Inflammatory macrophage (primary cell): ENCODE measurements at places on chromosomes 3 and 15.
A peak's percentile ranks its signal among the peaks of the same experiment; 100 is the strongest.

GRCh38 chr15:81301385-81301784 is 22.6 kb downstream of the STARD5 start:
- no peak for DNase-seq

GRCh38 chr3:60240492-60240891 is 1010.8 kb downstream of the FHIT start:
- no peak for DNase-seq

GRCh38 chr15:86231864-86232721 is 152.4 kb downstream of the AGBL1 start:
- peak; percentile 9 for DNase-seq

GRCh38 chr15:35439291-35439690 is 106.7 kb downstream of the DPH6 start:
- no peak for DNase-seq

GRCh38 chr3:115187149-115187757 is 40.2 kb upstream of the ZBTB20 start:
- no peak for DNase-seq

GRCh38 chr3:197105786-197106185 is 76.2 kb upstream of the MELTF start:
- no peak for DNase-seq

- peak; percentile 71 for DNase-seq
These were observed at the start of gene IL12A for GRCh38 chr3:159988617-159989271. Gene IL12A, plus strand, starts transcription at chr3:159988835.

DNA sequence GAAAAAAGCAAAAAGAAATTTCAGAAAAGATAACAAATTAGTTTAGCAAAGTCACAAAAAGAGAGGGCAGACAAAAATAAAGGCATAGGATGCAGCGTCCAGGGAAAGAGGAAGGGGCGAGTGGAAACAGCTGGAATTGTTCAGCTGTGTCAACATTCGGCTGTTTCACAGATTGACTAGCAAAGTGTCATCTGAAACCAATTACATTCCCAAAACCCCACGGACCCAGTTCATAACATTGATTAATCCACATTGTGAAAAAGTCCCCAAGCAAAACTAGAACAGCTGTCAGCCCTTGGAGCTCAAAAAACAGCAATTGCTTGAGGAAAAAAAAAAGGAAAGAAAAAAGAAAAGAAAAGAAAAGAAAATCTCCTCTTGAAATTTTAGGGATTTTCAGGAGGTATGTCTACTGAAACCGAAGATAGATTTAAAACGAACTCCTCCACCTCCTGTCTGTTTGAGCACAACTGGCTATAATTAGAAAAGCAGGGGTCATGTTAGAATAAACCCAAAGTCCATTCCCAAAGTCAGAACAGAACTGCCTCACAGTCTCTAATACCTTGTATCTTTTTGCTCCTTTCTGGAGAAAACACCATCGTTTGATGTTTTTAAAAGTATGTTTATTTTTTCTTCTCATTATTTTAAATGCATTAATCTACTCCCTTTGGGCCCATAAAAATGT is 159.6 kb downstream of the RORA start:
- no peak for DNase-seq

- DNase-seq: no peak
These were observed 6.2 kb downstream of the GRK7 start for GRCh38 chr3:141769221-141769894.

DNA sequence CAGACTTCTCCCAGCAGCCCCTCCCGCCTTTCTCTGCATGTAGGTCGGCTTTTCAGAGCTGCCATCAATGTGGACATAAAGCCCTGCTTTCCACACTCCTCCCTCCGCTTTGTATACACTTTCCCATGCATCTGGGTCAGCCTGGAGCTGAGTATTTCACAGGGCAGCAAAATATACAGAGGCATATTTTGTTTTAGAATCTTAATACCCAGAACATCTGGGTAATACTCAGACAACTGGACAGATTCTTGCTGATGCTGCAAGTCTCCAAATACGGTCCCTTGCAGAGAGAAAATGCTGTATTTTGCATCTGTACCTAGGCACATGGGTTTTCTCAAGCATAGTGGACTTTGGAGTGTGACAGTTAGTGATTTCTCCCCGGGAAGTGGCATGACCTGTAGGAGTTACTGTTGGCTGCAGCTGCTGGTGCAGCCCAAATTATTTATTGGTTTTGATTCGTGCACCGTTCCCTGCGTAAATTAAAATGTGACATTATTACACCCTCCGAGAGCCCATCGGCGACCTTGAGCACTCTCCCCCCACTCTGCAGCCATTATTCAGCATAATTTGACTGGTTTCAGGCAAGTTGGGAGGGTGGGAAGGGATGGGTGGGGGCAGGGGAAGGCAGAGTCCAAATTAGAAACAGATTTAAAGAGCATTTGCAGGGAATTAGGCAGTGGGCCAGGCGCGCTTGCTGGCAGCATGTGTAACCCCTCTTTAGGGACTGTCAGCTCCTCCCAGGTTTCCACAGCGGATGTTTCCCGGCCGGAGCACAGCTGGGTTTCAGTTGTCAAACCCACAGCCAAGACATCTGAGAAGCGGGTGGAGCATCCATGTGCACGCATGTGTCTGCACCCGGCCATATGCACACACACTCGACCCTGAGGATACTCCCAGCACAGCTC is 100.8 kb downstream of the CPN2 start:
- DNase-seq: no peak

- no peak for DNase-seq
These were observed 198.6 kb upstream of the SLC2A2 start for GRCh38 chr3:171225165-171225564.

- no peak for DNase-seq
These were observed 33.8 kb downstream of the CPNE4 start for GRCh38 chr3:132001036-132001435.

DNA sequence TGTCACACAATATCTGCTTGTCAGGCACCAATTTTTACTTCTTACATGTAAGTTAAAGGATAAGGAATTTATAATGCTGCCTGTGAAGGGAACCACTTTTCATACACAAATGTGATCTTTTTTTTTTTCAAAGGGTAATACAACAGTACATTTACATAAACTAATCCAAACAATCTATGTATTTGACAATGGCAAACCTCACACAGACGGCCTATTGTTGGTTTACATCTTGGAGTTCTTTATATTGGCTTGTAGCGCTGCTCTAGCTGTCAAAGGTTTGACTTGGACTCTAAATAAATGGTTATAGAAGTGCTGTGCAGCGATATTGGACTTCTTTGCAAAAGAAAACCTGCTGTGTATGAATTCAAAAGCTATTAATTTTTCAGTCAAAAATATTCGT is 598.0 kb downstream of the FOXP1 start:
- DNase-seq: no peak

DNA sequence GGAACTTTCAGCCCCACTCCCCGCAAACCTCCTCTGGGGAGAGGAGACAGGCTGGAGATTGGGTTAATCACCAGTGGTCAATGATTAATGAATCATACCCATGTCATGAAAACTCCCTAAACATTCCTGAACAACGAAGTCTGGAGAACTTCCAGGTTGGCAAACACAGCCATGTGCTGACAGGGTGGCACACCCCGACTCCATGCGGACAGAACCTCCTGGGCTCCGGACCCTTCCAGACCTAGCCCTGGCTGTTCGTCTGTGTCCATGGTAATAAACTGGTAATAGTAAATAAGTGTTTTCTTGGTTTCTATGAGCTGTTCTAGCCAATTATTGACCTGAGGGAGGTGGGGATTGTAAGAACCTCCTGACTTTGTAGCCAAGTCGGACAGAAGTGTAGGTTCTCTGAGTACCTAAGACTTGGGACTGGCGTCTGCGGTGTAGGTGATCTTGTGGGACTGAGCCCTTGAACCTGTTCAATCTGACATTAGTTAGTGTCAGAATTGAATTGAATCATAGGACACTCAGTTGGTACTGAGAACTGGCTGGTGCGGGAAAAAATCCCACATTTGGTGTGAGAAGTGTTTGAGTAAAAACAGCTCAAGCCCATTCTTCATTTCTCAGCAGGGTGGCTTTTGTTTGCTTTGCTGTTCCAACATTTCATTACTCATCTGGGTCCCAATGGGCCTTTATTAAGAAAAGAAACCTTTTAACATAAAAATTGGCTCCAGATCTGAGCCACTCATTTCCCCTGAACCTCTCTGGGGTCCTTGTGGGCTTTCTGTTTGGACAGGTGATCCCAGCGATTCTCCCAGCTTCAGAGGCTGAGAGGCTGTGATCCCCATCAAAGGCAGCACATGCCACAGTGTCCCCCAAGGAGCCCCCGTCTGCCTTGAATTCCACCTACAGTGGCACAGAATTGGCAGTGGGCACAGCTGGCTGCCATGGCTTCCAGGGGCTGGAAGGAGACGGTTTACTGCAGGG is 151.0 kb downstream of the TJP1 start:
- no peak for DNase-seq

DNA sequence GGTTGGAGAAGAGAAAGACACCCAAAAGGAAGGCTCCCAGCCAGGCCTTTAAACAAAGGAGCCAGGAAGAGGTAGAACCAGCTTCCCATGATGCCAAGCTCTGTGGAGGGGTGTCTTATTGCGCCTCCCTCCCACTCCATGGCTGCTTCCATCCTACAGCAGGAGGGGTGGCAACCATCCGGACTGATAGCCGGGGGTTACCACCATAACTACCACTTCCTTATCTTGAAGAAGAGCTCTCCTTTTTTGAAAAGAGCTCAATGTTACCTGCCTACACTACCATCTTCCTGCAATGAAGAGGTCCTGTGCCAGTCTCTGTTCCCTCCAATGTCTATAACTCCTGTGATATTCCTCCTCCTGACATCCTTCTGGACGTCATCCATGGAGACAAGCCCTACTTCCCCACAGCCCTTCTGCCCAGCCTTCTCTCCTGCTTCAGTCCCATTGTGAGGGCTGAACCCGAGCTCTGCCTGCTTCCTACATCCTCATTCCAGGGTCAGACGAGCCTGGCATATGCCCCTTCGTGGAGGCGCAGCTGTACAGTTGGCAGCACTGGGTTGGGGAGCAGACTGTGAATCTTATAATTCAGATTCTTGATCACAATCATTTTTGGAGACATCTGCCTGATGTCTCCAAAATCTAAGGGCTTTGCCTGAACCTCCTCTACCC is 8.5 kb downstream of the CCDC9B start:
- peak; percentile 63 for DNase-seq

- DNase-seq: peak; percentile 57
These were observed 190.7 kb downstream of the RORA start for GRCh38 chr15:61038387-61038786.

- no peak for DNase-seq
These were observed 920.9 kb downstream of the TUSC7 start for GRCh38 chr3:117630469-117630868.

DNA sequence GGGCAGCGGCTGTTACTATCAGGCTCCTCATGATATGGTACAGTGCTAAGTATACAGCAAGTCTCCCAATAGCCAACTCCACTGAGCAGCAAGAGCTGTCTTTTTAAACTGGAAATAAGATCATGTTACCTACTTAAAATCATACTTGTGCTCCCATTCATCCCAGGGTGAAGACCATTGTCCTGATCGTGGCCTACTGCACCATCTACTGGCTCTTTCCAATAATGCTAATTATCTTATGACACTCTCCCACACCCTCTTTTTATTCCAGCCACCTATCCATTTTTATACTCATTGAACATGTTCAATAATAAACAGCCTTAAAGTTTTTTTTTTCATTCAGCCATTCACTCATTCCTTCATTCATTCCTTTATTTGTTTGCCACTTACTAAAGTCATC is 117.7 kb downstream of the GBE1 start:
- DNase-seq: no peak

DNA sequence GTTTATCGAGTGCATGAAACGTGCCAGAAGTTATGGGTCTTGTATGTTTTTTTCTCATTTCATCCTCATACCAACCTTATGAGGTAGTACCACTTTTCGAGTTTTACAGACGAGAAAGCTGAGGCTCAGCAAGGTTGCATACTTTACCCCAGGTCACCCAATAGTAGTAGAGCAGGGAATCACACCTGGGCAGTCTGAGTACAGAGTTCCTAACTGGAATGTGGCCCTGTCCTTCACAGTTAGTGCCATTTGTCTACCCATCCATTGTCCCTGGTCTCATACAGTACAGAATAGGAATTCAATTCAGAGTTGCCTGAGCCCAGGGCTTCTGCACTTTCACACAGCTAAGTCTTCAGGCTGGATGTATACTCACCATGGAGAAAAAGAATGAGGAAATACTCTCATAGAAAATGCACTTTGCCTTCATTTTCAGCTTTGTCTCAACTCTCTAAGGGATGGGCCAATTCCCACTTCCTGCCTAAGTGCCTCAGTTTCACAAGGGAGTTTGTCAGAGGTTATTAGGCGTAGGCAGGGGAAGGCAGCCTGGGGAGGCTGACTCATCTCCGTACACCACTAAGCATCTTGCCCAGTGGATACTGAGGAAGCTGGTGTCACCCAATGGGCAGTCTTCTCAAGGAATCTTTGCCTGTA is 93.2 kb downstream of the TMEM212 start:
- DNase-seq: peak; percentile 98

DNA sequence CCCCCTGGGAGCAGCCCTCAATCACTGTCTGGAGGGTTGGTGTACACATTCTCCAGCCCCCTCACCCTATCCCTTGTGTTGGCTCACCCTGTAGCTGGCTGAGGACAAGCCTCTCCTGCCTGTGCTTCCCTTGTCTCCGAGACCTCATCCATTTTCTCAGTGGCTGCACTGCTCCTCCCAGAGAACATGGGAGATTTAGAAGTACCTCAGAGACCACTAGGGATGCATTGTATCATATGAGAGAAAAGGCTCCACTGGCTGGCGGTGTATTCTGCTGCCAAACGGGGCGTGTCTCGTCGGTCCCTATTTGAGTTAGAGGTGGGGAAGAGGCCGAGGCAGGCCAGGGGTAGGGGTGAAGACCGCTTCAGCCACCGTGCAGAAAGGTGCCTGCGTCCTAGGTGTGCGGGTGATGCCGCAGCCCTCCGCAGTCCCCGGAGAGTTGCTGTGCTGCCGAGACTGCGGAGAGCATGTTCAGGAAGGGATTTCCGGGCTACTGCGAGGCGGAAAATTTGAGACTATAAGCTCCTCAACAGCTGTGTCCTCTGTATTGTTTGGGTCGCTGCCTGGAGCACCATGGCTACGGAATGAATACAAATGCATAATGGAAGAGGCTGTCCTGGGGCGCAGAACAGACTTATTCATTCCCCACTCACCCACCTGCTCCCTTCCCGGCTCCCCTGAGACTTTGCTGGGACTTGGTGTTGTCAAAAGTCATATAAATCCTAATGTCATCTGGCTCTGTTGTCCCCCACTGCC is 43.8 kb downstream of the SPSB4 start:
- no peak for DNase-seq

- no peak for DNase-seq
These were observed 2.3 kb downstream of the MINDY4B start for GRCh38 chr3:150902988-150903387.

DNA sequence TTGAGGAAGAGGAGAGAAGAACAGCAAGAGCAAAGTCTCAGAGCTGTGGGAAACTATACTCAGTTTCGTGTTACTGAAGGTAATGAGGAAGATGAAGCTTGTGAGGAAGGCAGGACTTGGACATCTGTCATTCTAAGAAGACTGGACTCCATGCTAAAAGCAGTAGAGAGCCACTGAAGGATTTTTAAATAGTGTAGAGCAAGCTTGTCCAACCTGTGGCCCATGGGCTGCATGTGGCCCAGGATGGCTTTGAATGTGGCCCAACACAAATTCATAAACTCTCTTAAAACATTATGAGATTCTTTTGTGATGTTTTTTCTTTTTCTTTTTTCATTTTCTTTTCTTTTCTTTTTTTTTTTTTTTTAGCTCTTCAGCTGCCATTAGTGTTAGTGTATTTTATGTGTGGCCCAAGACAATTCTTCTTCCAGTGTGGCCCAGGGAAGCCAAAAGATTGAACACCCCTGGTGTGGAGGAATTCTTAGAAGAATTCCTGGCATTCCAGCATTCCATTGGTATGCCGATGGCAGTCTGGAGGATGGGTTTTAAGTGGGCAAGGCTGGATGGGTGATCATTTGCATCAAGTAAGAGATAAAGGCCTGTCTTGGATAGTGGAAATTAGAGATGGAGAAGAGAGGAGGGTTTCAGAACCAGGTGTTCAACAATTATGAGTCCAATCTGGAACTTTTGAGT is 6.9 kb upstream of the NFKBIZ start:
- DNase-seq: no peak
